ENCODE measurements at places on chromosomes 16 and 17.
A peak's percentile ranks its signal among the peaks of the same experiment; 100 is the strongest.

DNA sequence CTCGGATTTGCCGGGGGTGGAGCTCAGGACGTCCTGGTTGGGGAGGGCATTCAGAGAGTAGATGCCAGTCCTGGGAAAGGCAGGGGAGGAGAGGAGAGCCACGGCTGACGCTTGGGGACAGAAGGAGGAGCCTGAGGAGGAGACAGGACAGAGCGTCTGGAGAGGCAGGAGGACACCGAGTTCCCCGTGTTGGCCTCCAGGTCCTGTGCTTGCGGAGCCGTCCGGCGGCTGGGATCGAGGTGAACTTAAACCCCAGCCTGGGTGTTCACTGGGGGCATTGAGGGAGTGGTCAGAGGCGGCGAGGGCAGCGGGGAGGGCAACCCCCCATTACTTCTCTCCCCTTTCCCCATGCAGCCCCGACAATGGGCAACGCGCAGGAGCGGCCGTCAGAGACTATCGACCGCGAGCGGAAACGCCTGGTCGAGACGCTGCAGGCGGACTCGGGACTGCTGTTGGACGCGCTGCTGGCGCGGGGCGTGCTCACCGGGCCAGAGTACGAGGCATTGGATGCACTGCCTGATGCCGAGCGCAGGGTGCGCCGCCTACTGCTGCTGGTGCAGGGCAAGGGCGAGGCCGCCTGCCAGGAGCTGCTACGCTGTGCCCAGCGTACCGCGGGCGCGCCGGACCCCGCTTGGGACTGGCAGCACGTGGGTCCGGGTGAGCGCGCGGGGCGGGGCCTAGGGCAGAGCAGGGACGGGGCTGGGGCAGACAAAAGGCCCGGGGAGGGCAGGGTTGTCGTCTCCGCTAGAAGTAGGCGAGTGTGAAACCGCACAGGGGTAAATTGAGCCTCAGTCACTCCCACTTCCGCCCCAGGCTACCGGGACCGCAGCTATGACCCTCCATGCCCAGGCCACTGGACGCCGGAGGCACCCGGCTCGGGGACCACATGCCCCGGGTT, 3.7 kb downstream of the NOL3 start:
- DNase-seq: no peak

- DNase-seq: no peak
Observed at GRCh38 chr17:82529914-82530300, 10.4 kb downstream of the FOXK2 start.

GRCh38 chr17:73566905-73567782, 77.1 kb downstream of the SDK2 start:
- no peak for DNase-seq

DNA sequence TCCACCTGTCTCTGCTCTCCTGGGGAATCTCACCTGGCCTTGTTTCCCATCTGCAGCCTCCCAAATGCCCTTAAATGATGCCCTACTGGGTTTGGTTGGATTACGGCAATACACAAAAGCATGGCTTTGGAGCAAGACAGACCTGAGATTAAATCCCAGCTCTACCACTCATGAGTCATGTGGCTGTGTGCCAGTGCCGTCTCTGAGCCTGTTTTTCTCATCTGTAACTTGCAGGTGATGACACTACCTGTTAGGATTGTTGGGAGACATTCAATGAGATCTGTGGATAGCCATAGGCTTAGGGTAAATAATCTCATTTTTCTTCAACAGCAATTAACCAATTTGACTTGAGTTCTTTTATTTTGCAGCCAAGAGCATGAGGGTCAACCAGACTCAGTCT, 240.3 kb downstream of the MAF start:
- DNase-seq: no peak

- no peak for DNase-seq
Observed at GRCh38 chr17:77341069-77341541, 200.3 kb downstream of the SEC14L1 start.

DNA sequence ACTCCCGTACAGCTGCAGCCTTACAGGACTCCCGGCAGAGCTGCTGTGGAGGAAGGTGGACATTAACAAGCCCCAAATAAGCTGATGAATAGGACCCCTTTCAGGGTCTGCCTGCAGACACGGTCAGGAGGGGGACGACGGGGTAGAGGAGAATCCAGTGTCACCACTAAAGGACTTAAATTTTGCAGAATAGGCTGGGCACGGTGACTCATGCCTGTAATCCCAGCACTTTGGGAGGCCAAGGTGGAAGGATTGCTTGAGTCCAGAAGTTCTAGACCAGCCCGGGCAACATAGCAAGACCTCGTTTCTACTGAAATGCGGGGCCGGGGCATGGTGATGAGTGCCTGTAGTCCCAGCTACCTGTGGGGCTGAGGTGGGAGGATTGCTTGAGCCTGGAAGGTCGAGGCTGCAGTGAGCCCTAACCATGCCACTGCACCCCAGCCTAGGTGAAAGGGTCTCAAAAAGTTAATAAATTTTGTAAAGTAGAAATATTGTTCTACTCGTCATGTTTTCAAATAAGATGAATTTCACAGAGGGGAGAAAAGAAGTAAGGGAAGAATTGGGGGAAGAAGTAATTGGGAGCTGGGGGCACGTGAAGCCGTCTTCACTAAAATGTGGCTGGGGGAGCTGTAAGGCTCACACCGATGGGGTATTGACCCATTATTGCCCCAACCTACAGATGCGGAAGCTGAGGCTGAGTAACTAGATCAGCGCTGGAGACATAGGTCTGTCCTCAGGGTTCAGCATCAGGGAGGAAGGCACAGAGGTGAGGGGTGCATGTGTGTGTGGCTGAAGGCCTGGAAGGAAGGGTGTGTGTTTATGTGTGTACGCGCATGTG, 4.7 kb downstream of the LITAFD start:
- DNase-seq: no peak

GRCh38 chr17:68288375-68288774, 2.6 kb downstream of the SLC16A6 start:
- no peak for DNase-seq

GRCh38 chr17:68591583-68591982, 9.6 kb downstream of the FAM20A start:
- DNase-seq: peak; percentile 4

DNA sequence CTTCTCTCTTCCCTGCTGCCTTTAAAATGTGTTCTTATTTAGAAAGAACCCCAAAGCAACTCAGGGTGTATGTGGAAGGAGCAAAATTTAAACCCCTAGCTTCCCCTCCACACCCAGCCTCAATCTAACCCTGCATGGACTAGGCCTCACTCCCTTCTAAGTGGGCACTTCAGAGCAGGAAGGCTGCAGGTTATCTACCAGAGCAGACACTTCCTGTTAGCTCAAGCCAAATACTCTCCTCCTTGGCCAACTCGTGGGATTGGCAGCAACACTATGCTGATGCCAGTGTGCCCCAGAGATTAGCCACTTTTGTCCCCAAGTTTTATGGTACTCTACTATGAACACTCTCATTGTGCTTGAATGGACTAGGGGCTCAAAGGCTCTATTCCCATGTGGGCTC, 35.6 kb downstream of the CCDC42 start:
- no peak for DNase-seq

DNA sequence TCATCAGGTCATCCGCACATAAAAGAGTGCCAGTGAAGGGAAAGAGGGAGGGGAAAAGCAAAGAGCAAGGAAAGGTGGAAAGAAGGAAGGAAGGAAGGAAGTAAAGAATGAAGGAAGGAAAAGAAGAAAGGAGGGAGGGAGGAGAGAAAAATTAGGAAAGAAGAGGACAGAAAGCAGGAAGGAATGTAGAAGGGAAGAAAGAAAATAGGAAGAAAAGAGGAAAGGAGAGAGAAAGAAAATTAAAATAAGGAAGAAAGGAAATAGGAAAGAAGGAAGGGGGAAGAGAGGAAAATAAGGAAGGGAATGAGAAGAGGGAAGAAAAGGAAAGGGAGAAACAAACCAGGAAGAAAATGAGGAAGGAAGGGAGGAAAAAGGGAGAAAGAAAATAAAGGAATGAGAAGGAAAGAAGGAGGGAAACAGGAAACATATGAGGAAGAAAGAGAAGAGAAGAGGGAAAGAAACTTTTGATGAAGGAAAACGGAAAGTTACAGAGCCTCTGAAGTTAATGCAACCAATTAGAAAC, 212.6 kb downstream of the XYLT1 start:
- DNase-seq: no peak

DNA sequence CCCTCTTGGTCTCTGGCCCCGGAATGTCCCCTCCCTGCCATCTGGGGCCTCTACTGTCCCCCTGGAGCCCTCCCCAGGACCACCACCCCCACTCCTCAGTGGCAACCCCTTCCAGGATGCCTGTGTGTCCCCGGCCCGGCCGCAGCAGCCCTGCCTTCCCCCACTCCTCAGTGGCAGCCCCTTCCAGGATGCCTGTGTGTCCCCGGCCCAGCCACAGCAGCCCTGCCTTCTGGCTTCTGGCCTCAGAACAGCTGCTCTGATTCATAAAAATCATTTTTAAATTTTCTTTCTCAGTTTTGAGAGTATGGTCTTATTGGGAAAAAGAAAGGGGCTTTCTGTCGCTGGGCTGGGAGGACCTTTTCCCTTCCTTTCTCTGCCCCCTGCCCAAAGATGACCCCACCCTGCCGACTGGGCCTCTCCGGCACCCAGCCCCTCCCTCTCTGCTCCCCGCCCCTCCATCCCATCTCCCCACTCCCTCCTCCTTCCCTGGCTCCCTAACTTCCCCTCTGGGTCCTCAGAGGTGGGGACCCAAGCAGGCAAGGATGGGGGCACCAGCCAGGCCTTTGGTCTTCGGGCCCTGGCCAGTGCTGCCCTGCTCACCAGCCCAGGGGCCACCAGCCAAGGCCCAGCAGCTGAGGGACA, 40.5 kb downstream of the BAHCC1 start:
- no peak for DNase-seq

- DNase-seq: no peak
Observed at GRCh38 chr16:14464192-14464591, 165.9 kb downstream of the PARN start.

DNA sequence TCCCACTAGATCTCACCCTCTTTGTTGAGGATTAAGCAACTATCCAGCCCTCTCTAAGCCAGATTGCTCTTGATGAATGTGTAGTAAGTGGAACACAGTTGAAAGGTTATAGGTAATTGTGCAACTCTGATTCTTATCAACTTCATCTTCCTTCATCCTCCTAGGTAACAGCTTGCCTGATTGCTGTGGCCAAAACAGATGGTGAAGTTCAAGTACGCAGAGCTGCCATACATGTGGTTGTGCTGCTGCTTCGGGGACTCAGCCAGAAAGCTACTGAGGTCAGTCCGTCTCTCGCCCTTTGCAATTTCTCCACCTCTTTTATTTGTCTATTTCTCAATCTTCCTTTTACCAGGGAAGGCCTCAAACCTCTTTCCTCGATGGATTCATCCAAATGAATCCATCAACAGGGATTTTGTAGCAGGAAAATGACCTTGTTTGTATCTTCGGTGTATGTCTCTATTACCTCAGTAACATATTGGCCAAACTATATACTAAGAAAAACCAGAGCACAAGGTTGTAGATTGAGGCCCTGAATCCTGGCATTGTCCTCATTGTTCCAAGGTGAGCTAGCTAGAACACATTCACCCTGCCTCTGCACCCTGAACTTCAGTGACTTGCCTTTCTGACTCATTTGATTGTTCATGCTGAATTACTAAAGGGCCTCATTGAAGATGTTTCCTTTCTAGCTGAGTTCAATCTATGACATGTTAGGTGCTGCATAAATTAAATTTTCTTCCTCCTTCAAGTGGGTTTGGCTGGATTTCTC, 65.1 kb upstream of the HAS3 start:
- no peak for DNase-seq

DNA sequence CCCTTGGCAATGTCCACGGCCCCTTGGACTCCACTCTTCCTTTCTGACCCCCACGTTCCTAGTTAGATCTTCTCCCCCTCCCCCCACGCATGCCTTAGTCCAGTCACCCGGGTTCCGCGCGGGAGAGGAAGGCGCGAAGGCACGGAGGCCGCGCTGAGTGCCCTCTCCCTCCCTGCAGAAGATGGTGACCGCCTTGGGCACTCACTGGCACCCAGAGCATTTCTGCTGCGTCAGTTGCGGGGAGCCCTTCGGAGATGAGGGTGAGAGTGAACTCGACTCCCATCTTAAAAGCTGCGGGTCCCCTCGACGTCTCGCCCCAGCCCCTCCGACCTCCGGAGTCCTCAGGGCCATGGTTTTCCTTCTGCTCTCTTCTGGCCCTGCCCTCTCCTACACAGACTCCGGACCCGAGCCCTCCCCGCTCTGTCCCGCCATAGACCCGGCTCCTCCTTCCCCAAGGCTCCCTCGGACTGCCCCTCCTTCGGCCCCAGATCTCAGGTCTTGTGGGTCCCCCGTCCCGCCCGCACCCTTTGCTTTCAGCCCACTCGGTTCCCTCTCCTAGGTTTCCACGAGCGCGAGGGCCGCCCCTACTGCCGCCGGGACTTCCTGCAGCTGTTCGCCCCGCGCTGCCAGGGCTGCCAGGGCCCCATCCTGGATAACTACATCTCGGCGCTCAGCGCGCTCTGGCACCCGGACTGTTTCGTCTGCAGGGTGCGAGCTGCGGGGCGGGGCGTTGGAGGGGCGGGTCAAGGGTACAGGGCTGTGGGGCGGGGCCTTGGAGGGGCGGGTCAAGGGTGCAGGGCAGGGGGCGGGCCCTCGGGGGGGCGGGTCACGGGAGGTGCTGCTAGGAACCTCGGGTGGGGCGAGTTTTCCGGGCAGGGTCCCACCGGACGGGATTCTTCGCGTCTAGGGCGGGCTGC, 4.6 kb downstream of the TGFB1I1 start:
- peak; percentile 88 for DNase-seq

DNA sequence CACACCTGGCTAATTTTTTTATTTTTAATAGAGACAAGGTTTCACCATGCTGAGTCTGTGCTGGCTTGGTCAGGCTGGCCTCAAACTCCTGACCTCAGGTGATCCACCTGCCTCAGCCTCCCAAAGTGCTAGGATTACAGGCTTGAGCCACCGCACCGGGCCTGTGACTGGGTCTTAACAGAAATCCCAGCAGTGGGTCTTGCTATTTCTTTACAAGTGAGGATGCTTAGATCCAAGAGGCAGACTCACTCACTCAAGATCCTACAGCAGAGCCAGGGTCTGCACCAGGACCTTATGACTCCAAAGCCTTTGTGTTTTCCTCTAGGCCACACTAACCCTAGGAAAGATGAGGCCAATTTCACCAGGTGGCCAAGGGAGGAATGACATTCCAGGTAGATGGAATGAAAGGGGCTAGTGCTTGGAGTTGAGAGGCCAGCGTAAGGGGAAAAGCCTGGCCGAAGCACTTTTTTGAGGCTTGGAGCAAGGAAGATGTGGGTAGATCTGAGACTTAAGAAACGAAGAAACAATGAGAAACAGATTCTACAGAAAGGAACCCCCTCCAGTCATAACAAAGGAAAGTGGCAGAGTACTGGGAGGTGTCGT, 5.7 kb upstream of the STAT5A start:
- no peak for DNase-seq

DNA sequence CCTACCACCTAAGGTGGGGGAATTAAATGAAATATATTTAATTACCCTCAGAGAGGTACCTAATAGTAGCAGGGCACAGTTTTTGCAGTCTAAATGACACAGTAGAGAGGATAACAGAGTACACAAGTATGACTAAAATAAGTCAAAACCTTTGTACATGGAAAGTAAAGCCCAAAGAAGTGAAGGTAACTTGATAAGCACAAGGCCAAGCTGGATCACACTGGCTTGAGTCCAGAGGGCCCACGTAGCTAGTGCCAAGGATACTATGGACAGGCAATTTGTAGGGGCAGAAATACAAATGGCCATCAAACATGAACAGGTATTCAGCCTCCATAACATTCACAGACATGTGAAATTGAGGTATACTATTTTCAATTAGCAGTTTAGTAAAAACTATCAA, 7.6 kb downstream of the MYO18A start:
- DNase-seq: no peak

GRCh38 chr17:34673995-34674890, 94.9 kb downstream of the TMEM132E start:
- DNase-seq: no peak

- no peak for DNase-seq
Observed at GRCh38 chr17:70691150-70691549, 521.8 kb downstream of the KCNJ2 start.
